ENCODE measurements at places on chromosomes 7 and 10.
A peak's percentile ranks its signal among the peaks of the same experiment; 100 is the strongest.

DNA sequence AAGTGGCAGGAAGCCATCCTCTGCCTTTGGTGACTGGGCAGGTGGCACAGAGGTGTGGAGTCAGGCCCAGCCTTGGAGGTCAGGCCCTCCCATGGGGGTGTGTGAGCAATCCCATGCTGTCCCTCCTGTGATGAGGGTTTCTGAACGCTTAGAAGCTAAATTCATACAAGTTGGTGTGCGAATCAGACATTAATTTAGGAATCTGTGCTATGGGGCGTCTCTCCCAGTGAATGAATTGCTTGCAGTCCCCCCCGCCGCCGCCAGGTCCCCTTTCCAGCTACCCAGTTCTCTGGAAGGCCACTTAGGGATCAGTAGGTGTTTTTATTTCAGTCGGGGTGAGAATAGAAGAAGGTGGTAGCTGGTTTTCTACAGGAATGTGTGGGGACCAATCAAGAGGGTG, 37.5 kb downstream of the LRRC18 start:
- no peak for DNase-seq

DNA sequence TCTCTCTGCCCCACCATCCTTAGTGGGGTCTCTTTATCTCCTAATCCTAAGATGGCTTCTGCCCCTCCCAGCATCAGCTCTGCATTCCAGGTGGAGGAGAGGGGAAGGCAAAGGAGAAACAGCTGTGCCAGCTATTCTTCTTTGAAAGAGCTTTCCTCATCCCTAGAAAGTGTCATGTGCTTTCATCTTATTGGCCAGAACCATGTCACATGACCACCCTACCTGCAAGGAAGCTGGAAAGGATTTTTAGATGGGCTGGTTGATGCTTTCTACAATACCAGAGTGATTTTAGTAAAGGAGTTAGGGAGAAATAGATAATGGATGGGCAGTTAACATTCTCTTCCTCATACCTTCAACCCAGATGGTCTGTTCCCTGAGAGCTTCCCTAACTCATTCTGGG, 141.1 kb downstream of the INSYN2A start:
- DNase-seq, result no peak

GRCh38 chr10:1544929-1545328, 192.4 kb downstream of the ADARB2 start:
- no peak for DNase-seq

- DNase-seq, result no peak
These were observed 46.9 kb downstream of the EGFR start for GRCh38 chr7:55065511-55066229.

DNA sequence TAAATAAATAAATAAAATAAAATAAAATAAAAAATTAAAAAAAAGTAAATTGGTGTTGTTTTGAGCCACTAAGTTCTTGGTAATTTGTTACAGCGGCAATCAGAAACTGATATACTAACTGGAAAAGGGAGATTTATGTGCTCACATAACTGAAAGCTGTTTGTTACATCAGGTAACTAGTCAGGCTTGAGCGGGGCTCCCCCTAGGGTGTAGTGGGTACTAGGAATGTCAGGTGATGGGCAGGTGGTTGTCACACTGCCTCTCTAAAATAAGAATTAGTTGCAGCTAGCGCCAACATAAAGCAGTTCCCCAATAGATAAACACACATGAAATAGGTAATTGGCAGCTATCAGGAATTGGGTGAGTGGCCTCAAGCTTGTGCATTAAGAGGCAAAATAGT, 1336.9 kb downstream of the XPNPEP1 start:
- DNase-seq, result no peak

DNA sequence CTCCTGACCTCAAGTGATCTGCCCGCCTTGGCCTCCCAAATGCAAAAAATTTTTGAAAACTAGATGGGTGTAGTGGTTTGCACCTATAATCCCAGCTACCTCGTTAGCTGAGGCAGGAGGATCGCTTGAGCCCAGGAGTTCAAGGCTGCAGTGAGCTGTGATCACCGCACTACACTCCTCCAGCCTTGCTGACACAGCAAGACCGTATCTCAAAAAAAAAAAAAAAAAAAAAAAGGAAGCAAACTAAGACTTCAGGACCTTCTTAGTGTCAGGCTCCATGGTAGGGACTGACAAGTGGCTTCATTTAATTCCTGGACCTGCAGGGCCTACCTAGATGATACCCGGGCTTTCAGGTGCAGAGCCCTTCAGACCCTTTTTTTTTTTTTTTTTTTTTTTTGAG, 2.5 kb downstream of the POP7 start:
- no peak for DNase-seq

DNA sequence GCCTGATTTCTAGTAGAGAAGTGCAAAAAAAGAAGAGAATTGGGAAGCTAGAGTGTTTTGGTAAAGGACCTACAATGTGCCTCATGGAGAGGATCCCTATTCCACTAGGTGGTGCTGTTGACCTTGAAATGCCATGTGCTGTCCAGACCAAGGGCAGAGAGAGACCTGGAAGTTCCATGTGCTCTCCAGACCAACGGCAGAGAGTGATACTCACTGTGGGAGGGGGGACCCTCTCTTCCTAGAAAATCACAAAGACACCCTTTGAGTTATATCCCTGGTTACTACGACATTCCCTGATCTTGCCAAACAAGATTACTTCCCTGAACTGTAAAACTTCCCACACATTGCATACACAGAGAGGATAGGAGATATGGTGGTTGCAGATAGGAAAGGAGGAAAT, 212.7 kb upstream of the ZNF804B start:
- peak; percentile 8 for DNase-seq

DNA sequence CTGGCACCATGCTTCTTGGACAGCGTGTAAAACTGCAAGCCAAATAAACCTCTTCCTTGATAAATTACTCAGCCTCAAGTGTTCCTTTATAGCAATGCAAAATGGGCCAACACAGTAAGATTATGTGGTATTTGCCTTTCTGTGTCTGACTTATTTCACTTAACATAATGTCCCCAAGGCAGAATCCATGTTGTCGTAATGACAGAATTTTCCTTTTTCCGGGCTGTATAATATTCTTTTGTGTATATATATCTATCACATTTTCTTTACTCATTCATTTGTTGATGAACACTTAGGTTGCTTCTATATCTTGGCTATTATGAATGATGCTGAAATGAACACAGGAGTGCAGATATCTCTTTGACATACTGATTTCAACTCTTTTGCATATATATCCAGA, 209.1 kb upstream of the PTER start:
- DNase-seq, result no peak

- DNase-seq, result no peak
These were observed 123.4 kb downstream of the ATE1 start for GRCh38 chr10:121804460-121804859.

DNA sequence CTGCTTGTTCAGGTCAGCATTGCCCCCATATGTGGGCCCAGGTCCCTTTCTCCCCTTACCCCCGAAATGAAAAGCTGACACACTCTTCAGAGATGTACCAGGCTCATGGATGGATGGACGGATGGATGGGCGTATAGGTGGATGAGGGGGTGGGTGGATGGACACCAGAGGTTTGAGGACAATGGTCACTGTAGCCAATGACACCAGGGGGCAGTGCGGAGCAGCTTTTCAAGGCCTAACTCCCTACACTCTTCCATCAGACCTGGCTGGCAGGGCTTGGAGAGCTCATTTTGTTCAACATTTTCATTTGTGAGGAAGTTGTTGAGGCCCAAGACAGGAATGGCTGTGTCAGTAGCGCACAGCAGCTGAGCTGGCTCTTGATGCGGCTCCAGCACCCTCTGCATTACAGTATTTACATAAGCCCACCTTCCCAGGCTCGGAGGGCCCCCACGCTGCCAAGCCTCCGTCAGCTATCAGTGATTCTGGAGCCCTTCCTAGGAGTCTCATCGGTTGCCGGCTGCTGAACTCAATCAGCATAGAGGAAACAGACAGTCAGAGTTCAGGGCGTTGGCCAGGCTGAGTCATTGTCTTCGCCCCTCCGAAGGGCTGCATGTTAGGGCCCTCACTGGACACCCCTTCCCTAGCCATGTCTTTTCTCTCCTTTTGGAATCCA, 11.6 kb upstream of the FFAR4 start:
- DNase-seq, result peak; percentile 34

- no peak for DNase-seq
These were observed 241.7 kb downstream of the IPMK start for GRCh38 chr10:58026036-58026435.

- DNase-seq, result no peak
These were observed 172.4 kb downstream of the FZD1 start for GRCh38 chr7:91436655-91437054.

DNA sequence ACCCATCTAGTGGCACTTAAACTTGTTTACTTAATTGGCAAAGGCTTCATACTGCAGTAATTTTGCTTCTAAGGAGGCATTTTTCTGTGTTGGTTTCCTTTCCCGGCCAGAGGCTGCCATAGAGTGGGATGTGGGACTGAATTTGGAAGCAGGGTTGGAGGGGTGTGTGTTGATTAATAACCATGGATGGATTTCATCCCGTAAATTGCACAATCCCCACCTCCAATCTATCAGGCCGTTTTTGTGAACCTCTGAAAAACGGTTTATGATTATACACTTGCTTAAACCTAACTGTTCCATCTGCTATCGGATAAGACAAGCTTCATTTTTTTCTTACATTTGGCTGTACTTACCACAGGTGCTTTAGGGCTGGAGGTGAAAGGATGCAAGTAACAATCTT, 1.3 kb downstream of the TMEM60 start:
- no peak for DNase-seq

DNA sequence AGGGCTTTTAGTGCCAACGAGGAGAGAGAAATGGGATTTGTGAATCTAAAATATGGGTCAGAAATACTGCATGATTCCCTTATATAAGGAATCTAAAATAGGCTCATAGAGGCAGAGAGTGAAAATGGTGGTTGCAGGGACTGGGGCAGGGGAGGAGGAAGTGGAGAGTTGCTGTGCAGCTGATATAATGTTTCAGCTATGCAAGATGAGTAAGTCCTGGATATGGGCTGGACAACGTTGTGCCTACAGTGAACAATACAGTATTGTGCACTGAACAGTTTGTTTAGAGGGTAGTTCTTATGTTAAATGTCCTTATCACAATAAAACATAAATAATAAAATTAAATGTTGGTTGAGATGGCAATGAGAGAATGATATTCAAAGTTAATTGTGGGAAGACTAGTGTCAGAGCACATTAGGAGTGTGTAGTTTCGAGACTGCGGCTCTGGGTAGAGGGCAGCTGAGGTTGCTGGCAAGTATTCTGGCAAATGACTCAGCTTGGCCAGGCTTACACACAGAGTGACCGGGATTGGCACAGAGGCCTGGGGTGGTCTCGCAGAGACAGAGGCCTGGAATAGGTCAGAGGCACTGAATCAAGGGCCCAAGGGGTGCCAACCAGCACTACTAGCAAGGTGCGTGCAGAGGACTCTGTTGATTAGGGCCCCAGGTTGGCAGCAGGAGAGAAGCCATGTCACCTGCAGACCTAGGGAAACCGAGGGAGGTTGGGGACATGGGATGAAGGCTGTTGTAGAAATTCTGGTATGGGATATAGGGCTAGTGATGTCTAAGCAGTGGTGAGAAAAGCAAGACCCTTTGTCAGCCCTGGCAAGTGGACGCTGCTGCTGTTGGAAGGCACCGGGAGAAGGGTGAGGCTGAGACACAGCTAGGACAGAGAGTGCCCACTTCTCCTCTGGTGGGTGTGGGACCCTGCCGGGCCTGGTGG, 2.8 kb upstream of the DEPP1 start:
- no peak for DNase-seq
